ENCODE measurements at places on chromosomes 7 and 10.
A peak's percentile ranks its signal among the peaks of the same experiment; 100 is the strongest.

DNA sequence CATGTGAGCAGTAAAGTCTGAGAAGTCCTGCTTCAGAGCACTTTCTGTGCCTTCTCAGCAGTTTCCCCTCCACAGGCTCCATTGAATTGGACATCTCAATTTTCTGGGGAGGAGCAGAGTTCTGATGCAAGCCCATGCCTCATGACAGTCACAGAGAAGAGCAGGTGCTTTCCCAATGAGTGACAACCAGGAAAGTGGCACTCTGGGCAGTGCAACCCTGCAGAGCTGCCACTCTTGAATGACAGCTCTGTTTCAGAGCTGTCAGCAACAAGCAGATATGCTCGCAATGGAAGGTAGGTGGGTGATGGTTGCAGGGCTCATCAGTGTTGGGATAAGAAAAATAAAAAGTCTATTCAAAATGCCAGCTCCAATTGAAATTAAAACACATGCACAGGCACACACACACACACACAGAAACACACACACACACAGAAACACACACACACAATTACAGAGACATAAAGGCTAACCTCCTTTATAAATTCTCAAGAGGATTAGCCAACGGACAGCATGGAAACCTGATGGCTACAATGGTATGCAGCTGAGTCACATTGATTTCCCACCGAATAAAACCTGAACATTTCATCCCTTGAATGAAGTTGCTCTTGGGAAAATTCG lies 50.5 kb downstream of the C10orf67 start:
- no peak for DNase-seq

DNA sequence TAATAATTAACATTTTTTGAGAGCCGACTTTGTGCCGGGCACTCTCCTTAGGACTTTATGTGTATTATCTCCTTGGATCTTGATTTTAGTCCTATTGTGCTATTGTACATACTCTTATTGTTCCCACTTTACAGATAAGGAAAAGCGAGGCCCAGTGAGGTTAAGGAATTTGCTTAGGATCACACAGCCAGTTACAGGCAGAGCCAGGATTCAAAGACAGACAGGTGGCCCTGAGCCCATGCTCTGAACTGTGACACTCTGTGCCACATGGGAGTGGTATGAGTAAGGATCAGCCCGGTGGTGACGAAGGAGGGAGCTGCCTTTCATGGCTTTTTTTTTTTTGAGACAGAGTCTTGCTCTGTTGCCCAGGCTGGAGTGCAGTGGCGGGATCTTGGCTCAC lies 15.8 kb upstream of the GNA12 start:
- no peak for DNase-seq

DNA sequence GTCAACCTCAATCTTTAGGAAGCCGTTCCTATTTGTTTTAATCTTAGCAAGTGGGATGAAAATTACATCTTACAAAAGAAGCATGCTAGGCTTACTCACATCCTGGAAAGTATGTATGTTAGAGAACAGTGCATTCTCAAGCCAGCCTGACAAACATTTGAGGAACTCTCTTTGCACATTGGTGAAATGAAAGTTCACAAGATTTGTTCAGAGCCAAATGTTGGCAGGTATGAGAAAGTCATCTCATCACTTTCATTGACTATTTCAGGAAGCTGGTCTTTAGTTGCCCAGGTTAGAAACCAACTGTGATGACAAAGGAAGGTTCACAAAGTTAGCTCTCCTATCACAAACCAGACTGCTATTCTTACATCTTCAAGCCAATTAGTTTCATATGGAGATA lies 57.1 kb downstream of the ABCB1 start:
- no peak for DNase-seq

DNA sequence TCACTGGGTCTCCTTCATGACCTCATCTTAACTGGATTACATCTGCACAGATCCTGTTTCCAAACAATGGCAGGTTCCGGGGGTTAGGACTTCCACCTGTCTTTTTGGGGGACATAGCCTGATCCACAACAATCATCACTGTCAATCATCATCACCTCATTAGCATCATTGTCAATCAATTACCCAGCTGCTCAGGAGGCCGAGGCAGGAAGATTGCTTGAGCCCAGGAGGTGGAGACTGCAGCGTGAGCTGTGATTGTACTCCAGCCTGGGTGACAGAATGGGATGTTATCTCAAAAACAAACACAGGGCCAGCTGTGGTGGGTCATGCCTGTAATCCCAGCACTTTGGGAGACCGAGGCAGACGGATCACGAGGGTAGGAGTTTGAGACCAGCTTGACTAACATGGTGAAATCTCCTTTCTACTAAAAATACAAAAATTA lies 18.7 kb downstream of the AMZ1 start:
- DNase-seq, result no peak

GRCh38 chr7:118755067-118755625 lies 530.6 kb downstream of the ANKRD7 start:
- no peak for DNase-seq

DNA sequence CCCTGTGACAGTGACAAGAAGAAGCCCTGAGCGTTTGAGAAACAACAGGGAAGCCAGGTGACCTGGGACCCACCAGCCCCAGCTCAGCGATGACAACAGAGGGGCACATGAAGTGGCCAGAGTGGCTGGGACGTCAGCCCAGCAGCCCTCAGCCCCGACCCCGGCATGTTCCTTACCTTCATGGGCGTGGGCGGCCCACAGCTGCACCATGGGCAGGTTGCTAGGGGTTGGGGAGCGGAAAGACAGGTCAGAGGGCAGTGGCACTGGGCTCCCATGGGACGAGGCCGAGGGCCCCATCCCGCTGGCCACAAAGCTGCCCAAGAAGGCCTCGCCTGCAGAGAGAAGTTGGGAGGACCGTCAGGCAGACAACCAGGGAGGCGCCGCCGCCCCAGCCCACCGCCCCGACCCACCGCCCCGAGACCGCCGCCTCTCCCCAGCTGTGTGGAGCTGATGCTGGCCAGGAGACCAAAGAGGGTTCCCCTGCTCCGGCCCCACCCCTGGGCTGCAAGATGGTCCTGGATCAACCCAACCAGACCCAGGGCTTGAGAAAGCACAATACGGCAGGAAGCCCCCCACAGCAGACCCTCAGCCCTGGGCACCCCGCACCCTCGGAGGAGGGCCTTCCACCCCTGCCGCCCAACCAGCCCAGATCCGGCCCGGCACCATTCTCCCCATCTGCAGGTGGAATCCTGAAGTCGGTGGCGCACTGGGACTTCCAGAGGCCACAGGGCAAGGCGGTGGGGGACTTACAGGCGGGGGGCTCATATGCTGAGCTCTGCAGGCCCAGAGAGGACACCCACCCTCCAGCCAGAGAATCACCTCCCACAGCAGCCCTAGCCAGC lies 29.1 kb downstream of the TNRC18 start:
- DNase-seq, result no peak

GRCh38 chr7:8115547-8116402 lies 146.2 kb downstream of the ICA1 start:
- no peak for DNase-seq

- DNase-seq, result peak; percentile 41
These were observed 309.9 kb upstream of the IGFBP3 start for GRCh38 chr7:46230990-46231305.

DNA sequence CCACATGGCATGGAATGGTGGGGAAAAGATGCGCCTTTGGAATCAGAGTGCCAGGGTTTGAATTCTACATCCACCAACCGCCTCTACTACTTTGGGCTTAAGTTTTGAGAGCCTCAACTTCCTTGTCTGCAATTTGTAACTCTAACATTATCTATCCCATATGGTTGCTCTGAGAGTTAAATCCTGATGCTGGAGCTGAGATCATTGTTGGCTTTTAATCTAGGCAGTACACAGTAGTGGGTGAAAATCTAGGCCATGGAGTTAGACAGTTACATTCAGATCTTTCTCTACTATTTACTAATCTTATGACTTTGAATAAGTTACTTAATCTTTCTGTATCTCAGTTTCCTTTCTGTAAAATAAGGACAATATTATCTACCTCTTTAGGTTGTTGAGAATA lies 149.7 kb upstream of the AOAH start:
- no peak for DNase-seq

- no peak for DNase-seq
These were observed 1152.1 kb upstream of the AUTS2 start for GRCh38 chr7:68446183-68446582.

- DNase-seq, result no peak
These were observed 133.6 kb upstream of the PRKCQ start for GRCh38 chr10:6713716-6714115.

DNA sequence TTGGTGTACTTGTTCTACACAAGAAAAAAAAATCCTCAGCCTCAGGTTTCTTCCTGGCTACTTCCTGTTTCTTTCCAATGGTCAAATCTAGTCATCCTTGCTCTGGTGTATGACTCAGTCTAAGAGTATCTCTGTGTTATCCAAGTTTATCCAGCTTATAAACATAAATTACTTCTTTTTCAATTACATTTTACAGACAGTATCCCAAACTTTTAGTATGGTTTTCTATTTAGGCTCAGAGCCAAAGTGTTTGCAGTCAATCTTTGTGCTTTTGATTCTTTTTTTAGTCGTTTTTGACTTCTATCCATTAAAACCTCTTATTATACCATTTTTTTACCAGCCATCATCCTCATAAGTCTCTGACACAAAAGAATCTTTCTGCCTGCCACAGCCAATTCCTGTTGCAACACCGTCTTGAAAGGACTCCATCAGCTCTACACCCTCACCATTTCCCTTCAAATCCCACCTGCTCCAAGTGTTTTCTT lies 294.6 kb downstream of the PTEN start:
- DNase-seq, result peak; percentile 69

DNA sequence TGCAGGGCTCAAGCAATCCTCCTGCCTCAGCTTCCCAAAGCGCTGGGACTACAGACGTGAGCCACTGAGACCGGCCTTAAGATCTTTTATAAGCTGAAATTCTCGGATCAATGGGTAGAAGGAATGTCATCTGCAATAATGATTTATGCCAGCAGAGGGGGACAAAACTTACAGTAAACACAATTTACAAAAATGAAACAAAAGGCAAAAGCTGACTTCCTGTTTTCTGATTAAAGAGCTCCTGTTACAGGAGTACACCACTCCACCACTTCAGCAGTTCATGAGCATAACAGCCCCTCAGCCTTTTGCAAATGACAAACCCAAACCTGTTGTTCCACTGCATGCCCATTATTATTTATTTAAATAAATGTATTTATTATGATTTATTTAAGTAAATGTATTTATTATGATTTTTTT lies 88.5 kb upstream of the ATP6V0A4 start:
- DNase-seq, result no peak

- DNase-seq, result no peak
These were observed 80.4 kb upstream of the CALN1 start for GRCh38 chr7:72492461-72493065.

- DNase-seq, result no peak
These were observed 19.2 kb downstream of the GNA12 start for GRCh38 chr7:2824678-2825461.

DNA sequence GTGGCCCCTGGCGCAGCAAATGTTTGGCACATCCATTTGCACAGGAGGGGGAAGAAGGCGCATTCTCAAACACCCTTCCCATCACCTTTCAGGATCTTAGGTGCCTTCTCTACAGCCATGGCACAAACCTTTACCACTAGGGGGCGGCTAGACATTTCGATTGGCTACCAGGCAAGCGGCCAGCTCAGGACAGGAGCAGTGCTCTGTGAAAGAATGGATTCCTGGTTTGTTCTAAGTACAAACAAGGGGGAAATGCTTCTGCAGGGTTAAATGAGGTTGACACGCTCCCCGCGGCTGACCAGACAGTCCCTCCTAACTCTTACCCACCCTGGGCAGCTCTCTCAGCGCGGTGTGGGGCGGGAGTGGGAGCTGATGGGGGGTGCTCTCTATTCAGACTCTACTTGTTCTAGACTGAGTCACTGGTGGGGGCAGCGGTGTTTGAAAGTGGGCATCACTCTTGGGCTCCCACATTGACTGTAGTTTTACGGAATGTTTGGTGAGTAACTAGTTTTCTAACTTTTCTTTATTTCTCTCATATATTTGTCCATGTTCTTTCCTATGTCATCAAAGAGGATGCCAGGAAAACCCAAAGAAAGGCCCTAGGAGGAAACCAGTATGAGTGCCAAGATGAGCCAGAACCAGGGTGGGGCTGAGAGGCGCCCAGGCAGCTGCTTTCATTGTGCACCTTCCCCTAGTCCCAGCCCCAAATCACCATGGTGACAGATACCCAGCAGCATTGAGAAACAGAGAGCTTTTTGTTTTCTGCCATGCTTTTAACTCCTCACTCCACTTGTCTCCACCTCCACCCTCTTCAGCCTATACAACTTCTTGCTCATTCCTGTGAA lies 61.4 kb upstream of the GPR158 start:
- peak; percentile 13 for DNase-seq

DNA sequence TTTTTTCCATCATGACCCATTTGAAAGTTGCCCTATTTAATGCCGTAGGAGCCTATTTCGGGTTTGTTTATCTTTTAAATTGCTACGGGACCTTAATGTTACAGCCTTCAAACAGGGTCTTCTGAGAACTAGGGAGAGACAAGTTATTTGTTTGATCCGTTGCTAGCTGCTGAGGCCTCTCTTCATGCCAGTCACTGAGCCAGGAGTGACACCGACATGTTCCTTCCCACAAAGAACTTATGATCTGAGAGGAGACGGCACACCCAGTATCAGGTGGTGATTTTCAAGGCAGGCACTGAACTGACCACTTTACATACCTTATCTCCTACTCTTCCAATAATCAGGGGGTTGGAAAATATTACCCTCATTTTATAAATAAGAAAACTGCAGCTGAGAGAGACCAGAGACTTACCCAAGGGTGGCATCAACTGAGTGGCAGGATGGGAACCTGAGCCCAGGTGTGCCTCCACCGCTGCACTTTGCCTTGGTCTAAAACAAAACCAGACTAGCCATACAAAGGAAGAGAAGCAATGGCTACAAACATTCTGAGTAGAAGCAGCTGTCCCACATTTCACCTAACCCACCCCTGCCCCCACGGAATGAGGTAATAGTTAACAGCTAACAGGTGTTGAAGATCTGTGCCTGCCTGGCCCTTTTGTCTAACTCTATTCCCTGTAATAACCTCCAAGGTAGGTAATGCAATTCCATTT lies 40.5 kb downstream of the PPP1R3C start:
- DNase-seq, result no peak

GRCh38 chr7:43205171-43205795 lies 92.8 kb downstream of the HECW1 start:
- no peak for DNase-seq

DNA sequence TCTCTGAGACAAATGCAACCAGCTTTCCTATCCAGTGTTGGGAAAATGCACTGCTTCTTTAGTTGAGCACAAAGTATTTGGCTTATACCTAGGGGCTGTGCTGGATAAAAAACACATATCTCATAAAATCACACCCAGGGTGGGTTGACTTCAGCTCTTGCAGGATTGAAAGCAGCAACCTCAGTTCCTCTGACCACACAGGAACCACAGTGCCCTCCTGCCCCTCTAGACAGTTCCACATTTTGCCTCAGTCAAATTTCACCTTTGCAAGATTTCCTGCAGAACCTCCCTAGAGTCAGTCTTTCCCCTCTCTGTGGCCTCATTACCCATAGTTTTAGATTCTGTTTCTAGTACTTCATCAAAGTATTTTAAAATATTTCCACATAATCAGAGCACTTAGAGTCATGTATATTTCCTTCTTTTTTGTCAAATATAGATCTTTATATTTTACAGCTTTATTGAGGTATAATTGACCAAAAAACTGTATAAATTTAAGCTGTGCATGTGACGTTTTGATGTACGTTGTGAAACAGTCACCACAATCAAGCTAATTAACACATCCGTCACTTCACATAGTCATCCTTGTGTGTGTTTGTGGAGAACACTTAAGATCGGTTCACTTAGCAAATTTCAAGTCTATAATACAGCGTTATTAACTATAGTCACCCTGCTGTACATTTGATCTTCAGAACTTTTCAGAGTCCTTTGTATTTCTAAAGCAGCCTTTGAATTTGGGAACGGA lies 37.0 kb upstream of the EGR2 start:
- no peak for DNase-seq
